ENCODE measurements at places on chromosomes 5 and 9. TPM values are rescaled to one million over a fixed set of nuclear protein-coding genes. Genes with fewer than 3 reads are reported as not detected.

DNA sequence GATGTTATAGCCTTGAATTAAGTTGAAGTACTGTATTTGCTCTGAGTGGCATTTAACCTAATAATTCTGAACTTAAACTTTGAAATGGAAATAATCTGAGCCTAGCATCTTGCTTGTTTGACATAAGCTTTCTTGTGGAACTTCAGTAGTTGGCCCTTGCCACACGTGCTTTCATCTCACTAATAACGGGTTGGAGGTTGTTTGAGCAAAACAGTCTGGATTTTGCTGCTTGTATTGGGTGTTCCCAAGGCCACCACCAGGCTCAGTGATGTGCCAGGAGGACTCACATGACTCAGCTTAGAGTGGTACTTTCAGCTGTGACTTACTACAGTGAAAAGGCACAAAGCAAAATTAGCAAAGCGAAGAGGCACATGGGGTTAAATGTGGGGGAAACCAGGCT is 35.7 kb downstream of the SECISBP2 start:
- DNase-seq = no peak

GRCh38 chr9:91589101-91589553 is 165.5 kb upstream of the NFIL3 start:
- DNase-seq = no peak

- DNase-seq = no peak
Measured at GRCh38 chr5:98158440-98158839, 615.0 kb upstream of the RGMB start.

DNA sequence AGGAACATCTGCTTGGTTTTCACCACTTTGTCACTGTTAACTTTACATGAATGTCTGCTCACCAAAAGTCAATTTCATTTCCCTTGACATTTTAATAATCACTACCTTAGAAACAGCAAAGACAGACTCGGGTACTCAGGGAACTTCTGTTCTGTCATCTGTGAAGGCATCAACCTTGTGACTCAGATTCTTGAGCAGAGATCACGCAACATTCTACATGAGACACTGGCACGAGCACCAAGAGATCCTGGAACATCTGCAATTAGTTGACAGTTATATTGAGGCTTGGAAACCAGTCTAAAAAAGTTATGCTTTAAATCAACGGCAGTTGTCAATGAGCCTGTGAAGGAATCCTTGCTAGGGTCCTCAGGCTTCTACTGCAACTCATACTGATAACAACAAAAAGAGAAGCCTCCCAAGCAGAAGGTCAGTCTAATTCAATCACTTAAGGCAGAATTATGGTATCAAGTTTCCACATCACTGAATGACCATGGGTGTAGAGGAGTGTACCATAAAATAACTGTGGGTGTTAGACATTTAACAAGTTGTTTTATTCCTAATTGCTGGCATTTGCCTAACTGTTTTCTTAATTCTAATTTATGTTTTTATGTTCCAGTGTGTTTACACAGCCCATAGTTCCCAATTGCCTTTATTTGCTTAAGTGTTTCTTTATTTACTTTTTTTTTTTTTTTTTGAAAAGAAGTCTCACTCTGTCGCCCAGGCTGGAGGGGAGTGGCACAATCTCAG is 3.3 kb upstream of the PBX3 start:
- no peak for DNase-seq

GRCh38 chr9:91420501-91421127 is 3.0 kb downstream of the NFIL3 start:
- DNase-seq = no peak

DNA sequence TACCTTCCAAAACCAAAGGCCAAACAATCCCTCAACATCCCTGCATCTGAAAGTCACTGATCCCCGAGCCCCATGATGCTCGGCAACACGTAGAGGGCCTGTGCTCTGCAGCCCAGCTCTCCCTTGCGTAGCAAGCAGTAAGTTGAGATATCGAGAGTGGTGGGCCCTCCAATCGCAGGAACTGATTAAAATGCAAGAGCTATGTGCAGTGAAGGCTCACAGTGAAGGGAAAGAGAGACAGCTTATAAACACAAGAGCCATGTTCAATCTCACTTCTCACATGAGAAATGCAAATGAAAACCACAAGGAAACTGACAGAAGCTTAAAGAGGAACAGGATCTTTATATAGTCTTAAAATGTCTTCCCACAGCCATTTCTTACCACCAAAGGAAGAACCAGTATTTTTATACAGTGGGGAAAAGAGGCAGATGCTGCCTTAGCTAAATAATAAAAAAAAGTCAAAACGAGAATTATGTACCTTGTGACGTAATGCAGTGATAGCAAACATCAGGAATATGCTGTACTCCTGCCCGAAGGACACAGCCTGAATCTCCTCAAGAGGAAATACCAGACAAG is 24.6 kb downstream of the TTF1 start:
- DNase-seq = no peak

DNA sequence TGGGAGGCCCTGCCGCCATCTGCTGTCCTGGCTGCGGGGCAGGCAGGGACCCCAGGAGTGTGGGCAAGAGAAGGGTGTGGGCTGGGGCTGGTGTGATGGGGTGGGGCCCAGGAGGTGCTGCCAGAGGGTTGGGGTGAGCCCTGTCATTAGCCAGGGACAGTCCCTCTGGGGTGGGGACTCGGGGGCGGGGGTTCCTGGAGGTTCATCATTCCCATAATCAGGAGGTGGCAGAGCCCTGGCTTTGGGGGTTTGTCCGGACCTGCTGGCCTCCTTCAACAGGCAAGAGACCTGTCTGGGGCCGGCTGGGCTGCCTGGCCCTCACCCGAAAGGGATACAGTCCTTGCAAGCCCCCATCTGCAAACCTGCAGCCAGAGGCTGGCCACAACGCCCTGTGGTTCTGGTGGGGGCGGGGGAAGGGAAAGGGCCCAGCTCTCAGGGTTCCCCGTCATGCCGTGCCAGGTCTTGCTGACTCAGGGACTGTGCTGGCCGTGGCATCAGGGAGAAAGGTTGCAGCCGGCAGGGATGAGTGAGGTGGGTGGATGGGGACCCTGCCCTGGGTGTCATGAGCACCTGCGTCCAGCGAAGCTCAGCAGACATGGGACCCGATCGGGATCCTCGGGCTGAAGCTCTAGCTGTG is 65.2 kb downstream of the MRPL36 start:
- no peak for DNase-seq

DNA sequence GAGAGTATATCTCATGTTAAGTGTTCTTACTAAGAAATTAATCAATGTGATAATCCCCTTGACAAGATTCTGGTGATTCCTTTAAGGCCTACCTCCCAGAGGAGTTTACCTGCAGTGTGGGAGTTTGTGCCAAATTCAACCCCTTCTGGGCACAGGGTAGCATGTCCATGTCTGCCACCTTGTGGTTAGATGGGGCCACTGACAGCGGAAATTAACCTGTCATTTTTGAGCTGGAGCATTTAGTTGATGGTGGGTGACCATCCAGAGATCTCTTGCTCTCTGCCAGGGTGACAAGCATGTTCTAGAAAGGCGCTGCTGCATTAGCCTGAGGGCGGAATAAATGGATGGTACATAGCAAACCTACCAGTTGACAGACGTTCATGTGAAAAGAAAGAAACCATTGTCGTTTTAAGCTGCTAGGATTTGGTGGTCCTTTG is 132.2 kb downstream of the FBXO4 start:
- DNase-seq = no peak

DNA sequence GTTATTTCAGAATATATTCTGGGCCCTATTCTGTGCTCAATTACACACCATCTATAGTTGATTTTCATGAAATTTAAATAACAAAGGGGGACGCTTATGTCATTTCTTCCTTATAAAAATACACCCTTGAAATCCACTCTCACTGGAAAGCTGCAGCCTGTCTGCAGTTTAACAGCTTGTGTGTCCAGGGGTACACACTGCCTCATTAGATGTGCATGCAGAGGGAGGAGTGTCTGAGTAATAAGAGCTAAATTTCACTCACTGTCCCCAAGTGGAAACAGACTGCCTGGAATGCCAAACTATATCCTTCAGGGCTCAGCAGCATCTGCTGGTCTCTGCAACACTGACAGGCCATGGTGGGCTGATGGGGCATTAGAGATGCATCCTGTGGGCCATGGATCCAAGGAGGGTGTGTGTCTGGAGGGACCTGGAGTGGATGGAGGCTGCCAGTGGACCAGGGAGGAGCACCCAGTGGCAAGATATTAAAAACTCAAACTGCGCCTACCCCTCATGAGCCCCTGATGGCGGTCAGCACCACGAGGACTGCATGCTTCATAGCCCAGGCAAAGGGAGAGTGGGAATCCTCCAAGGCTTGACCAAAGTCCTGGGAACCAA is 15.8 kb upstream of the TIFAB start:
- DNase-seq = no peak

DNA sequence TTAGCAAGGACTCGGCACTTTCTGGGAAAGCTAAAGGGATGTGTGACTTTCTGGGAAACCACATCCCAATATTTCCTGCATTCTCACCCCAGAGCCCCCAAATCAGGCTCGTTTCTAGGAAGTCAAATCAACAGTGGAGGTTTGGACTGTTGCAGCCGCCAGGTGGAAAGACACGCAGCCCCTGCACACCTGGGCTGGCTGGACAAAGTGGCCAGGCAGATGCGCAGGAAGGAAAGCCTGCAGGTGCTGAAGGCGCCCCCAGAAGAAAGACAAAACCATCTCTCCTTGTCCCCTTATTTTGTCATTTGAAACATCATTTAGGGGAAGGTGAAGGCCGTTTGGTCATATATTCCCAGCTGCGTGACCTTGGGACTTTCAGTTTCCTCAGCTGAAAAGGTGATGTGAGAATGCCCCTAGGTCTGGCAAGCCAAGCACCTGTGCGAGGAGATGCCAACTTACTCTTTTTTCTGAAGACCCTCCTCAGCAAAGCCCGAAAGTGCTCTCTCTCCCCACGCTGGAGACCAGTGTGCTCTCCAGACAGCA is 97.9 kb upstream of the CPEB4 start:
- no peak for DNase-seq

DNA sequence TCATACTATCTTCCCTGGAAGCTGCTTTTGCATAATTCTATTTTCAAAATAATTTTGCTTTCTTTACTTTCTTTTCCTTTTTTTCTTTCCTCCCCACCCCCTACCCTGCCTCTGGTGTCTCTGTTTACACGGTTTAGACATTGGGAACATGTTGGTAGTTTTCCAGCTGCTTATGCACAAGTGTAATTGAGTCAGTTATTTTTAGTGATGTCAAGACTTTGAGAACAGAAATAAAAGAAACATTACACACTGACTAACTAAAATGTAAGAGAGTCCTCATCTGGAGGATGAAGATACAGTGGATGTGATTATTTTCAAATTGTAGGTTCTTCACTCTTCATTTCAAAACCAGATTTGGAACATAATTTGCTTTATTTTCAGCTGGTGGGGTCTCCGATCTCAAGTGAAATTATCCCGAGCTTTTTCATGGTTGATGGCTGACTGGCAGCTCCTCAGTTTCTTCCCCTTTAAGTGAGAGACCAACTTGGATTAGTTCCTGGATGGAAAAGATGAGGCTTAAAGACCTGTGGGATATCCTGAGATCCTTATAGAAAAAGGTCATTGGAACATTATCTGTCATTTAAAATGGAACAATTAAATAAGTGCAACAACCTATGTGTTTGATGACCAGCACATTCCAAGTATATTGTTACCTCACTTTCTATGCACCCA is 154.4 kb upstream of the ZNF462 start:
- no peak for DNase-seq

- DNase-seq = no peak
Measured at GRCh38 chr5:176364765-176365350, 429 bp upstream of the ARL10 start.

DNA sequence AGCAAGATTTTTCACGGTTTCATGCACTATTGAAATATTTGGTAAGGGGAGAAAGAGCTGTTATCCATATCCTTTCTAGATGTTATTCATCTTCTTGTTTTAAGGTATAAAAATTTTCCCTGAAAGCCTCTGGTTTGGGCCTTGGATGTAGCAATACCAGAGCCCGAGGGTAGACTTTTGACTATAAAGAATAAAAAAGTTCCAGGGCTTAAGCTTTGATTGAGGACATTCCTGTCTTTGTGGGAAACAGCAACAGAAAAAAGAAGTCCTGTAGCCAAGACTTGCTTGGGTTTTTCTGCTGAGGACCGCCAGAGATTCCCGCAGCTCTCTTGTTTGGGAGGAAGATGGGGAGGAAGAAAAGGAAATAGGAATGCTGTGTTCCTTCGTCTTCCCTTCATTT is 440.0 kb upstream of the WWC1 start:
- DNase-seq = no peak

DNA sequence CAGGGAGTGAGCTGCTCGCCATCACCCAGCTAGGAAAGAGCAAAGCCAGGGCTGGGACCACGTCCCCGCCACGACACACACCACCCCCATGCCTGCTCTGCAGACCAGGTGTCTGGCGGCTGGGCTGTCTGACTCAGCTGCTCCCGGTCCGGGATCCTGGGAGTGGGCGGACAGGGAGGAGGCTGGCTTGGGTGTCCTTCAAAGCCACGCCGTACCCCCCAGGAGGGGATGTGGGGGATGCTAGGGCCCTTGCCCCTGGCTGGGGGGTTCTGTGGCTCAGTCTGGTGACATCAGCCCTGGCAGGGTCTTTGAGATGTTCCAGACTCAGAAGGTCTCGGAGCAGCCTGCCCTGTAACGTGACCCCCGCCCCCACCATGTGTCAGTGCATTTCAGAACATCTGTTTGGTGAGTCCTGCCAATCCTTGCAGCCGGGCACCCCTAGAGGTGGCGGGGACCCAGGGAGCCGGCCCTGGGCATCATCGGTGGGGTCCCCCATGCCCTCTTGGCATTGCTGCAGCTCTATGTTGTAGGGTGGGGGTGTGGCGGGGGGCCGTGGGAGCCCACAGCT is 62.3 kb downstream of the HMCN2 start:
- no peak for DNase-seq

CFAP90 gene
- not detected for polyA plus RNA-seq

LIFR gene
- 6.8 TPM for polyA plus RNA-seq

SHISAL2B gene
- polyA plus RNA-seq = not detected

PRUNE2 gene
- 0.78 TPM for polyA plus RNA-seq

PPIC gene
- polyA plus RNA-seq = 62.3 TPM

PCDHGC3 gene
- polyA plus RNA-seq = 56.3 TPM

All from BJ (cell line).